ENCODE measurements at places on chromosomes 5 and 9.

- DNase-seq = no peak
These were observed 12.5 kb upstream of the CARD9 start for GRCh38 chr9:136386018-136386417.

DNA sequence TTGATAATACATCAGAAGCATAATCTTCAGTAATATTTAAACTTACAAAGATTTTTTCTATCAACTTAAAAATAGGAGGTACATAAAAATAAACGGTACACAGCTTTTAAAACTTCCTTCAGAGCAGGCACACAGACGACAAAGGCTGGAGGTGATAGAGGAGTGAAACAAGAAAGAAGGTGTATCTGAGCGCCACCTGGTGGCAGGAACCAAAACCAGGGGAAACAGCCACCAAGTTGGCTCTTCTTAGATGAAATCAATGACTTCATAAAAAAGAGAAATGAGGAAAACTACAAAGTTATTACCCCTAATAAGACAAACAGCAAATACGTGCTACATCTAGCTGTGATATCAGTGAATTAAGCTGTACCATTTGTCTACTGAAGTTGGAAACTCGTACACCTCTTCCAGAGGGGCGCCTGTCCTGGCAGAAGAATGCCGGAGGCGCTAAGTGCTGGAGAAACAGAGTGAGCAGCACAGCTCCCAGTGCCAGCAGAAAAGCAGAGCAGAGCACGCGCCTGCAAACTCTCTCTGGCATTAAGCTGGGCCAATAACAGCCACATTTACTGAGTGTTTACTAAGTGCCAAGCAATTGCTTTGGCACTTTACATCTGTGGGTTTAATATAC, 85.9 kb downstream of the SETX start:
- peak; percentile 54 for DNase-seq

- no peak for DNase-seq
These were observed 43.5 kb upstream of the RASGRF2 start for GRCh38 chr5:80916676-80917075.

DNA sequence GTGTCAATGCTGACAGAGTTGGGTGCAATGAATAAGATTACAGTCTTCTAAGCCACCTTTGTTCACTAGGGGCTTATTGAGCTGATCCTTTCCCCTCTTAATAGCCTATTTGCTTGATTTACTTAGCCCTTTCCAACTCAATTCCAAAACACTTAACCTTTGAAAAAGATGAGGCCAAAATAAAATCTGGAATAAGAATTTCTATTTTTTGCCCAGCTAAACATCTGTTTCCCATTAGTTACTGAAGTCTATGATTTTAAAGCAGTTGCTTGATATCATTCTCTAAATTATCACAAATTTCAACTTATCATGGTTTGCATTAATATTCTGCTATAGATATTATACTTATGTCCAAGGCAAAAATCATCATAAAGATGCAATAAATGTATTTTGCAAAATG, 1272.0 kb upstream of the ACO1 start:
- DNase-seq = no peak

DNA sequence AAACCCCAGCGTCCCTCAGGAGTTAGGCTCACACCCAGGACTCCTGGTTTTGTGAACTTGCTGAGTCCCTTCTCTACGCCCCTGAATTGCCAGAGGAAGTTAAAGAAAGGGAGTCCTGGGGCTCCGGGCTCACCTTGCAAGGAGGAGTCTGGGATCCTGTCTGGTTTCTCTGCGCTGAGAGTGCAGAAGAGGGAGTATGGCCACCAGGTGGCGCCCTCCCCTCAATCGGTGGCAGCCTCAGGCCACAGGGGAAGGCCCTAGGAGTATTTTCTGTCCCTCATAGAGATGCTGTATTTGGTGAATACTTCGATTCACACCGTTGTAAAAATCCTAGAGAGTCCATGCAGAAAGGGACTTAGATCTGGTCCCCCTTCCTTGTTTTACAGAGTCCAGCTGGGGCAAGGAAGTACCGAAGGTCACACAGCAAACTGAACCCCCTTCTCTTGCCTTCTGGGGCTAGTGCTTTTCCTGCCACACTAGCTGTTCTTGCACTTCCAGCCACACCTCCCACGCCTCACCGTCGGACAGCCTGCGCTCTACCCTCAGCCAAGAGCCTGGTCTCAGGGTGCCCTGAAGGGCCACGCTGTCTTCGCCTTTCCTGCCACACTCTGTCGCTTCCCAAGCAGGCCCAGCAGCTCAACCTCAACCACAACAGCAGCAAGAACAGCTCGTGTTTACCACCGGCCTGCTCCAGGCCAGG, 10.2 kb downstream of the HAND1 start:
- DNase-seq = peak; percentile 4

DNA sequence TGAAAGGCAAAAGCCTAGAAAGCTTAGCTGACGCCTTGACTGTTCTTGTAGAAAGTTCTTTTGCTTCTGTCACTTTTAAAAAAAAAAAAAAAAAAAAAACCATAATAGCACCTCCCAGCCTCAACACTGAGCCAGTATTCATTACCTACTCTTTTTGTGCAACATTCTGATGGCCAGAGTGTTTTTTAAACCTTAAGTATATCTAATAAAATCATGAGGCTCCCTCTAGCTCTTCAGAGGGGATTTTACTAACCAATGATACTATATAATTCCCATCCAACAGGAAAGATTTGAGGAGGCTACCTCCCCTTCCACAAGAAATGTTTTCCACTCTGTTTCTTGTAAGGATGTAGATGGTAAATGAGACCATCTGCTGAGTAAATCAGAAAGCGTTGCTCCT, 3.9 kb downstream of the BNC2 start:
- DNase-seq = no peak

GRCh38 chr5:149114403-149115312, 26.6 kb upstream of the ABLIM3 start:
- DNase-seq = peak; percentile 69

GRCh38 chr5:109650493-109650892, 39.2 kb upstream of the MAN2A1 start:
- DNase-seq = no peak

GRCh38 chr9:116165912-116166311, 12.3 kb downstream of the PAPPA start:
- no peak for DNase-seq

DNA sequence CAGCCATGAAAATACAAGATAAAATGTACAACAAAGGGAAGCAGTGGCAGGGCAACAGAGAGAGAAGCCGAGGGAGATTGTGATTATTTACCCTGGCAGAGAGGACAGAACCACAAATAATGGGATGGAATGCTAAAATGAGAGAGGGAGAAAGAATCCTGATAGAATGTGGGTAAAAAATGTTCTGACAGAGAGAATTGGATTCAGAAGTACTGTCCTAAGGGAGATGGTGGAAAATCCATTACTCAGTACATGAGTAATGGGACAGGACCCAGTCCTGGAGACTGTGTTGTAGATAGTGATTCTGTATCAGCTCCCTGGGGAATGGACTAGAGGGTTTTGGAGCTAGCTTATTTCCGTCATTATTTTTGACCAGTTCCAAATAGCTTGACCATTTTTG, 831.5 kb downstream of the MAT2B start:
- DNase-seq = no peak

DNA sequence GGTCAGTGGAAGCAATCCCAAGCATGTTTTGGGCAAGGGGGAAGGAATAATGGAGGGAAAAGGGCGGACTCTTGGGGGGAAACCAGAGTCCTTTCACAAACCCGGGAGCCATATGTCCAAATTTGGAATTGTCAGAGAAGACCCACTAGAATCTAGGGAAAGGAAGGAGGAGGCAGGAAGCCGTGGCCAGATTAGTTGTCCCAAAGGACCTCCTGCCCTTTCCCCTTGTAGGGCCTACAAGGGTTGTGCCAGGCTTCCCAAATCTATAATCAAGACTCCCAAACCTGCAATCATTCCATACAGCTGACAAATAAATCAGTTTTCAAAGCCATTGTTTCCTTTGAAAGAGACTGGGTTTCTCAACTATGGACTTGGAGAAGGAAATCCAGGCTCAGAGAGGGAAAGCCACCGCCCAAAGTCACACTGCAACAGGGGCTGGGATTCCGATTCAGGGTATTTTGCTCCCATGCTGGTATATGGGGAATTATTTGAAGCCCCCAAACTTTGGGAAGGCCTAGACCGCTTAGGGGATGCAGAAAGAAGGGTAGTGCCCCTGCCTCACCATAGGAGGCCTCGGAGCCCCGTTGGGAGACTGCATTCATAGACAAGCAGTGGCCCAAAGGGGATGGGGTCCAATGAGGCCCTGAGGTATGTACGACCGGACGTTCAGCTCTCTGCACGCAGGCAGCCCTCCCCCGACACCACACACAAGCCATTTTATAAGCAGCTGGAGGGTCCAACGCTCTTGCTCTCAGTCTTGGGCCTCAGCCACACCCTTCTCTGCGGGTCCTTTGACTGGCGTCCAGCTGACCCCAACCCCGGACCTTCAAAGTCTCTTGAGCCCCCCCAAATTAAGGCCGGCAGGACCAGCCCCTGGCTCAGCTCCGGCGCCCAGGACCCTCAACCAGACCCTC, 815 bp downstream of the ANXA6 start:
- DNase-seq = no peak

DNA sequence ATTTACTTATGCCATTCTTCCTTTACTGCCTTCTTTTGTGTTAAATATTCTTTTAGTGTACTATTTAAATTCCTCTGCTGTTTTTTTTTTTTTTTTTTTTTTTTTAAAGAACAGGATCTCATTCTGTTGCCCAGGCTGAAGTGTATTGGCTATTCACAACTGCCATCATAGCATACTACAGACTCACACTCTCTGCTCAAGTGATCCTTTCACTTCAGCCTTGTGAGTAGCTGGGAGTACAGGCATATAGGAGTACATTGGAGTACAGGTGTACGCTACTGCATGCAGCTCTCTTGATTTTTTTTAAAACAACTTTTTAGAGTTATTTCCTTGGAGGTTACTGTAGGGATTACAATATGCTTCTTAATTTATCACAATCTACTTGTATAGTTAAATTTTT, 56.1 kb downstream of the NIPBL start:
- DNase-seq = no peak

Data from nucleus accumbens (tissue), 56 donors.